ENCODE measurements at places on chromosomes 5 and 9.

DNA sequence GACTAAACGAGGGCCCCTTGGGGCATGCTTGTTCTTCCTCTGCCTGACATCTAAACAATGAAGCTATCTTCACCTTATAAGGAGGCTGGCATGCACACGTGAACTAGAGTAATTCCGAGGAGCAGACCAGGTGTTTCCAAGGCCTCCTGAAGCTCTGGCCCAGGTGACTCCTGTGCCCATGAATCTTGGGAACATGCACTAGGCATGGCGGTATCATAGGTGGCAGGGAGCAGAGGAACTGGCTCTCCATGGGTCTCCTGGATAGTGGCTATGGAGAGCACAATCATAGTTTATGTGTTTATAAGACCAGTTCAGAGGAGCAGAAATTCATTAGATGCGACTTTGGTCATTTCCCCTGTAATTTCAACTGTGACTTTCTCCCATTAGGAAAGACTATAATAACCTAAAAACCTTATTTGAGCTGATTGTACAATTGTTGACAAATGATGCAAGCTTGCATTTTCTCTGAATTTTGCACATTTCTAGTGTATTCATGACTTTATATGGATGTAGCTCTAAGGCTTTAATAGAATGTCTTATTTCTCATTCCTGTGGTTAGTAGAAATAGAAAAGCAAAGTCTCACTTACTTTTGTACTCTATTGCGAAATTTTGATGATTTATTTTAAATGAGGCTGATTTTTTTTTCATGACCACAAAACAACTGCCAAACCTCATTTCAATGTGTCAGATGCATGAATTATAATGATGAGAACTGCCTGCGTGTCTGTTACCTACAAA lies 135.3 kb upstream of the RPS23 start:
- H3K27ac ChIP-seq = no peak overlapping the region
- no peaks in the 10 kb centered on the region for H3K36me3 ChIP-seq
- H3K27me3 ChIP-seq = no peaks in the 10 kb centered on the region

GRCh38 chr9:21028466-21028865 lies 3.0 kb downstream of the HACD4 start:
- H3K27ac ChIP-seq = no peak overlapping the region
- no peak overlapping the region for H3K4me3 ChIP-seq
- no peaks in the 10 kb centered on the region for H3K4me1 ChIP-seq
- no peaks in the 10 kb centered on the region for H3K36me3 ChIP-seq
- DNase-seq = no peak

GRCh38 chr9:129511285-129511900 lies 109.5 kb downstream of the C9orf50 start:
- no peaks in the 10 kb centered on the region for H3K36me3 ChIP-seq
- H3K4me3 ChIP-seq = no peak overlapping the region
- H3K27ac ChIP-seq = no peak overlapping the region
- DNase-seq = no peak

- H3K36me3 ChIP-seq = no peaks in the 10 kb centered on the region
- H3K27me3 ChIP-seq = no peaks in the 10 kb centered on the region
- no peak overlapping the region for H3K27ac ChIP-seq
- no peak for DNase-seq
Observed at GRCh38 chr5:32812399-32812798, 101.3 kb downstream of the NPR3 start.

GRCh38 chr5:158381614-158382160 lies 522.7 kb upstream of the CLINT1 start:
- H3K4me3 ChIP-seq = no peak overlapping the region
- no peak overlapping the region for H3K27ac ChIP-seq
- H3K4me1 ChIP-seq = no peaks in the 10 kb centered on the region
- no peaks in the 10 kb centered on the region for H3K36me3 ChIP-seq
